HT-29 (cell line): ENCODE measurements at places on chromosomes 1 and 21.

DNA sequence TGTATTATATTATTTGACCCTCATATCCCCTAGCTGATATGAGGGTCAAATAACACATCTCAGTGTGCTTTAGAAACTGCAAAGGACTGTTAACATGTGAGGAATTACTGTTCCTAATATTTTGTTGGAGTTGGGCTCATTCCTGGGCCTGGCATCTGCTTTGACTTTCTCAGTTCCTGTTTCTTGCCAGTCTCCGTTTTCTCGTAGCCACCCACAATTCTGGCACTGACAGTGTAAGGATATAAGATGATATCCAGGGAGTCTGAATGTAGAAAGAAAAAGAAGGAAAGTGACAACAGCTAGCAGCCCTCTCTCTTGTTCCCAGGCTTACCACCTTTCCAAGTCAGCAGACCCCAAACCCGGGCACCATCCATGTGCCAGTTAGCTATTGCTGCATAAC lies 54.4 kb upstream of the SCMH1 start:
- no peak for DNase-seq

- DNase-seq: peak; percentile 20
Observed at GRCh38 chr1:100622037-100622436, 84.1 kb downstream of the GPR88 start.

DNA sequence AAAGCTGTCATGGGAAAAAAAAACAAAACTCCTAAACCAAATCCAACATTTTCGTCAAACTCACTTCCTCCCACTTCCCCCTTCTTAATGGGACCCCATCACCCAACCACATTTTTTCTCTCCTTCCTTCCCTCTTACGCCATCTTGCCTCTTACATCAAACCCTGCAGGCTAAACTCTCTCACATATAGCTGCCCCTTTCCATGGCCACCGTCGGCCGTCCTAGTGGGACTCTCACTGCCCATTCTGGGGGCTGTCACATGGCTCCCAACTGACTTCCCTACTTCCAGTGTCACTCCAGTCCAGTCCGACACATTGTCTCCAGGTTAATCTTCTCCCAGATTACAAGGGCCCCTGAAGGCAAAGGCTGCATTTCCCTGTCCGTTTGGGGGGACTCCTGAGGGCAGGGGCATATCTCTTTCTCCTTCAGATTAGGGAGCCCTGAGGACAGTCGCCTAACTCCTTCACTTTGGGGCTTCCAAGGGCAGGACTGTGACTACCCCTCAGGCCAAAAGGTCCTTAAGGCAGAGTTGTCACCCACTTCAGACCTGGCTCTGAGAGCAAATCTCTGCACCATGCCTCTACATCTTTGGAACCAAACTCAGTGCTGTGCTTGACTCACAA lies 658 bp downstream of the UBXN11 start:
- no peak for DNase-seq

DNA sequence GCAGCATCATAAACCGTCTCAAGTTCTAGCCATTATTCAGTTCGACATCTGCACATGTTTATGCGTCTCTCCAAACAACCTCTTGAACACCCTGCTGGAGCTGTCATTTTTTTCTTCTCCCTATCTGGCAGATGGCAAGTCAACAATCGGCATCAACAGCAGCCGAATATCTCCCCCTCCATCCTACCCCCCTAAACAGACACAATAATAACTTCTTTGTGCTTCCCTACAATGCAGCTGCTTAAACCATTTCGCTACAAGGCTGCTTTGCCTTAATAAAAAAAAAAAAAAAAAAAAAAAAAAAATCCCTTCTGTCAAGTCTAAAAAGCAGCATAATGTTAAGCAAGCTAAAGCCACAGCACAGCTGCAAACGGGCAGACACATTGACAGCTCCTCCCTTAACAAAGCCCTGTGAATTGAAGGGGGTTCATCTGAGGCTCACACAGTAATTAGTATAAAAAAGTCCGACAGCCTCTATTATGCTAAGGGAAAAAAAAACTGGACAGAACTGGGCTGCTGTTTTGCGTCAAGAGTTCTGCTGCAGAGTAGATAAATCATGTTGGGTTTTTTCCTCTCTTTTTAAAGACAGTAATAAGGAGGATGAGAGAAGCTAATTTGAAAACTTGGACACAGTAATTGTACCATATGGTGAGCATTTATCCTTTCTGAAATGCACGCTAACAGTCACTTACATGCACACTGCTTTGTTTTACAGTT lies 136.4 kb downstream of the AKT3 start:
- no peak for DNase-seq

GRCh38 chr1:109252167-109252892 lies 3.0 kb downstream of the CELSR2 start:
- DNase-seq: no peak
